ENCODE measurements at places on chromosomes 16 and 17.

GRCh38 chr16:27890866-27891265, 172.6 kb downstream of the GSG1L start:
- no peak for DNase-seq

- DNase-seq = no peak
These were observed 55.8 kb downstream of the ACTG1 start for GRCh38 chr17:81456798-81457197.

DNA sequence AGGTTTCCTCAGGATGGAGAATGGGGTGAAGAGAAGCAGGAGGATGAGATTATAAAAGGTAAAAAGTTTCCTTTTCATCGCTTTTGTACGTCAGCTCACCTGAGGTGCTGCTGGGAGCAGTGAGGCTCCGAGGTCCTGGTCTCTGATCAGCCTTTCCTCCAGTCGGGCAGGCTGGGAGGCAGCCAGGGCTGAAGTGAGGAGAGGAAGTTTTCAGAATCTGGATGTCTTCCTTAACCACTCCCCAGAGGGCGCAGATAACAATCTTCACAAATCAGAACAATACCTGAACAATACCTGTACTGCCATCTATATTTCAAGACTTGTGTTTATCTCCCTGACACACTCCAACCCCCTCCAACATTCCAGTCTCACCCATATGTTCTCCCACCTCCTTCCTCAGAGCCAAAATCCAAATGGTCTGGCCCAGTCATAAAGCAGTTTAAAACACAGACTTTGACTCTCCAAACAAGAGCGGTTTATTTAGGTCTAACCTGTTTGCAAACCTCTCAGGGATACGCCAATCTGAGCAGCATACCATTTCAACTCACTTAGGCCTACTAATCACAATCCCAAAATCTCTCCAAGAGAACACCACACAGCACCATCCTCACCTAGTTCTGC, 6.8 kb downstream of the ZNF18 start:
- DNase-seq = no peak

DNA sequence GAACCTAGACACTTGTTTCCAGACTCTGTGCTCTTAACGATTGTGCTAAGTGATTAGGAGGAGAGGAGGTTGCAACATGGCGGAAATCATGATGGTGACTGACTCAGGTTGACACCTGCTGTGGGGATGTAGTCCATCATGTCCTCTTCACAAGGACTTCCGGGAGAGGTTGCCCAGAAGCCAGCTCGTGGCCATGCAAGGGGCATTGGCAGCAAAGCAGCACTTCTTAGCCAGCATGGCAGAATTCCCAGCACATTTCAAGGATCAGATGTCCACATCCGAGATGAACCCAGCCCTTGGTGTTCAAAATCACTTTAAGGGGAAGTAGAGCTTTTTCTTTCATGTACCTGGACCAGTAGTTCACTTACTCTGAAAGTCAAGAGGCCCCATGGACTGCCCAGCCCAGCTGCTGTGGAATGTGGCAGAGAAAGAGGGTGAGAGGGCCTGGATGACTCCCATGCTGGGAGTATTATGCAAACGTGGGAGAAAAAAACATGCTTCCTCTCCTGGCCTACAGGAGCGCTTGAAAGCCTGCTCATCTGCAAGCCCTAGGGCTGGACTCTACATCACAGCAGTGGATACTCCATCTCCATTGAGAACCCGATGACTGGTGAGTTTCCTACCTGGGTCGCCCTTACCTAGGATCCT, 65.5 kb downstream of the IRX6 start:
- no peak for DNase-seq

GRCh38 chr17:14902803-14903202, 362.3 kb downstream of the PMP22 start:
- DNase-seq = no peak
